ENCODE measurements at places on chromosomes 2 and 18.

DNA sequence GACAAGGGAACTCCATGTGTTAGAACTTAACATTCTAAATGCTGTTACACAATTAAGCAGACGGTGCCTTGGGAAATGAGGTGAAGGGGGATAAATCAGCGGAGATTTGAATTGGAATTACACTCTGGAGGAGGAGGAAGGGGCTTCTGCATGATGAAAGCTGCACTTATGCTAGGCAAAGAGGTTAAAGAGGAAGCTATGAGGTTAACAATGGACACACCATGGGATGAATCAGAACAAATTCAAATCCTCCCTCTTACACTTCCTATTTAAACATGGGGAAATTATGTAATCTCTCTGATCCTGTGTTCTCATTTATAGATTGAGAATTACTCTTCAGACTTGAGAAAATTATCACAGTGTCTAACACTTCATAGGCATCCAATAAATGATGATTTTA is 121.5 kb upstream of the SIX2 start:
- no peak for DNase-seq

GRCh38 chr2:67145851-67146250 is 251.3 kb upstream of the ETAA1 start:
- no peak for DNase-seq

- no peak for DNase-seq
Measured at GRCh38 chr18:45728336-45729010, 4.5 kb downstream of the SLC14A1 start.

DNA sequence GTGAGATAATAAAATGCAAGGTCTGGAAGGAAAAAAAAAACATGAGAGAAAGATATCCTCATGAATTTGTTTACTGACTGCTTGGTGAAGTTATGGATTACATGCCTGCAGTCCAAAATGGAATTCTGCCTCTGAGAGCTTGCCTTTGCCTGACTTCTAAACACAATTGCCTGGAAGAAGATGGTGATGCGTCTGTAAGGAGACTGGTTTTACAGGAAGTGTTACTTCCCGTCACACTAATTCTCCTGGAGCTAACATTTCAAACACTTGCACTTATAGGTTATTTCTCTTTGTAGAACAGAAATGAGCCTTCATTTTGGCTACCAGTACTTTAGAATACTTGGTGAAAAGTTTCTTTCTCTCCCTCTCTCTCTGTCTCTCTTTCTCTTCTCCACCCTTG is 884.3 kb downstream of the TSN start:
- no peak for DNase-seq

DNA sequence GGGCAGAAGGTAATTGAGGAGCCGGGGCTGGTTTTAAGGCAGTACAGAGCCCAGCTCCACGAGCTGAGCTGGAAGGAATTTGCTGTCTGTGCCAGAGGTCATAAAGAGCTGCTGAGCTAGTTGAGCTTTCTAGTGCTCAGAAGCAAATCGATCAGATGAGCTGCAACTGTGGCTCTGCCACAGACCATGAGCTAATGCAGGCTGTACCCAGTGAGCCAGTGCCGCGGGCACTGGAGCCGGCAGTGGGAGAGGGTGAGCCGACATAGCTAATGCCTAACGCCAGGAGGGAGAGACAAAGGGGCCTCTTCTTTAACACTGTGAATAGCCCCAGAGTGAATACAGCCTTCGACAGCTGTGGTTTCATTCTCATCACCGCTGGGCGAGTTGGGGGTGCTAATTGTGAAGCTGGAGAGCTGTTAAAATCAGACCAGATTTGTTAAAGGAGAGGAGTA is 410.1 kb upstream of the TCF4 start:
- no peak for DNase-seq

DNA sequence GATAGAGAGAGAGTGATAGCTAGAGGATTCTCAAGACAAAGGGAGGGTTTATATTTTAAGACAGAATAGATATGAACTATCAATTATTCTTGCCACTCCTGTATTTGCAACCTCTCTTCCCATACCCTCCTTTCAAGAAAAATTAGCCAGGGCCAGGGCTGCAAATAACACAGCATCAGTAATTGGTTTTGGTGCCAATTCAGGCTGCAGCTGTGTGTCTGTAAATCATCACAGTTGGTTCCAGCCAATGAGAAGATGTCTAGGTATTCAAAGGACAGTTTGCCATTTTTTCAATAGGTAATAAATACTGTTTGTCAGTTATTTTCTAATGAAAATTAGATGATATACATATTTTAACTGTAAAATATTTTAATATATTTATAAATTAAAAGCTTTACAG is 73.5 kb downstream of the WDPCP start:
- DNase-seq: no peak

DNA sequence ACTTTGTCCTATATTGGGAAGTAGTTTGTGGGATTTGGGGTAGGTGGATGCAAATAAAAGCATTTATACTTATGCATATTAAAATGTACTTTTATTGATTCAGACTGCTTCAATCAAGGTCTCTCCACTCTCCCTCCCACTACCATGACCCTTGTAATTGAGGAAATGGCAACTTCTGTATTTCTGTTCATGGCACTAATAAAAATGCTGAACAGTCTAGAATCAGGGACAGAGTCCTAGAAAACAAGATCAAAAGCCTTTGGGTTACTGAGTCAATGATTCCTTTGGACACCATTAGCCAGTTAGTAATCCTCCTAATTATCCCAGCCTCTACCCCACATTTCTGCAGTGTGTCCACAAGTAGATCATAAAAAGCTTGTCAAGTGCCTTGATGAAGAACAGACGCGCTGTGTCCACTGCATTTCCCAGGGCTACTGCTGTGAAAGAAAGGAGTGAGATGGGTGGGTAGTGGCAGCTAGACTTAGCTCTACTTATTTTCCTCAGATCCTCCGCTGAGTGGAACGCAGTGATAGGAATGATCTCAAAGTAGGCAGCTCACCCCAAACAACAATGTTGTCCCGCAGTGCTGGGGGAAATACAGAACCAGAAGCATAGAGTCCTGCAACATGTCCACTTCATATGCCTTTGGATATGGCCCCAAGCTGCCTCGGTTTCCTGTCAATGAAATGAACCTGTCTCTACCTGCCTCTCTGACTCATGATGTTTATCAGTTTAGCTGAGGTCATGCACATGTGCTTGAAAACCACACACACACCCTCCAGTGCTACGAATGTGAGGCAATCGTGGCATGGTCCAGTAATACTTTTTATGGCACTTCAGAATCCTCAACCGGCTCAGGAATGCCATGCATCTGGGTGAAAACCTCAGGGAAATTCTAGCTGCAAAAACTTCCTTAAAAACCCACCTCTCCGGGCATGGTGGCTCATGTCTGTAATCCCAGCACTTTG is 115.5 kb downstream of the COL6A3 start:
- DNase-seq: no peak

DNA sequence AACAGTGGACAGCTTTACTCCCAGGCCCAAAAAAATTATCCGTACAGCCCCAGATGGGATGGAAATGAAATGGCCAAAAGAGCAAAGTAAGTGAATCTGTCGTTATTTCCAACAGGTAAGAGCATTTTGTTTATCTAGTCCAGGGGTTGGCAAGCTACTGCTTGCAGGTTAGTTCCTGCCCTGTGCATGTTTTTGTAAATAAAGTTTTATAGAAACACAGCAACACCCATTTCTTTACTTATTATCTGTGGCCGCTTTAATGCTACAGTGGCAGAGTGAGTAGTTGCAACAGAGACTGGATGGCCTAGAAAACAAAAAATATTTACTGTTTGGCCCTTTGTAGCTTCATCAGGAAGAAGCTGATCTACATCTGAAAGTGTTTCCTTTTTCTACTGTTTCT is 94.3 kb upstream of the FOSL2 start:
- no peak for DNase-seq

DNA sequence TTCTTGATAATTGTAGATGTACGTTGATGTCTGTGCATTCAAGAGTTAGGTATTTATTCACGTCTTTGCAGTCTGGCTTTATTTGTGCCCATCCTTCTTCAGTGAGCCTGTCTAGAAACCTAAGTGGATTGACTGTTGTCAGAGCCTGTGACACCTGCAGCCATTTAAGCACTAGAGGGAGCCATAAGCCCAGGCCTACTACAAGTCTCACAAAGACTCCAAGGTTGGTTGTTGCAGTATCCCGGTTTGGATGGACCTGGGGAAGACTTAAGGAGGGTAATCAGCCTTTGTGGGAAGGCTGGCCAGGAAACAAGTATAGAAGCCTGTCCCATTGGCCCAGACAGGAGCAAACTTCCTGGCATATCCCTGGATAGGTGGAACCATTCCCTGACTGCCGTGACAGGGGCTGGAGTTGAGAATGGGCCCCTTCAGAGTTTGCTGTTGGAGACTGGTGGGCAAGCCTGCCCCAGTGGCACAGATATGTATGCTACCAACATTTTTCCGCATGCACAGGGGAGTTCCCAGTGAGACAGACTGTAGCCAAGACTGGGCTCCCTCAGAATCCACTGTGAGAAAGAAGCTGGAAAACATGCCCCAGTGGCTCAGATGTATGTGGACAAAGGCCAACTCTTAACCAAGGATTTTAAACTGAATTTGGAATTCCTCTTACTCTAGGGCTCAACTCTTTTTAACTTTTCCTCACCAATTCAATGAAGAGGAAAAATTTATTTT is 9.3 kb upstream of the LRRC30 start:
- DNase-seq: no peak

DNA sequence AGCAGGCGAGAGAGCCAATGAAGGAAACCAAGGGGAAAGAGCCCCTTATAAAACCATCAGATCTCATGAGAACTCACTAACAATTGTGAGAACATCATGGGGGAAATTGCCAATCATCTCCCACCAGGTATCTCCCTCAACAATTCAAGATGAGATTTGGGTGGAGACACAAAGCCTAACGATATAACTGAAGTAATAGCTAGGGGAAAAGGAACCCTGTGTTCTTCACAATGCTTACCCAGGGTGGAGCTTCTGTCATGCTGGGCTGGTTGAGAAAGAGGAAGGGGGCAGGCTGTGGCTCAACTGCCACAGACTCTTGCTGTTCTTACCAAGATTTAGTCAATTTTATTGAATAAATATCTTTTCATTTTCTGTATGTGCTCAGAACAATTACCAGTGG is 392.1 kb upstream of the HS6ST1 start:
- no peak for DNase-seq

- DNase-seq: no peak
Measured at GRCh38 chr2:27408601-27409320, 630 bp downstream of the PPM1G start.

DNA sequence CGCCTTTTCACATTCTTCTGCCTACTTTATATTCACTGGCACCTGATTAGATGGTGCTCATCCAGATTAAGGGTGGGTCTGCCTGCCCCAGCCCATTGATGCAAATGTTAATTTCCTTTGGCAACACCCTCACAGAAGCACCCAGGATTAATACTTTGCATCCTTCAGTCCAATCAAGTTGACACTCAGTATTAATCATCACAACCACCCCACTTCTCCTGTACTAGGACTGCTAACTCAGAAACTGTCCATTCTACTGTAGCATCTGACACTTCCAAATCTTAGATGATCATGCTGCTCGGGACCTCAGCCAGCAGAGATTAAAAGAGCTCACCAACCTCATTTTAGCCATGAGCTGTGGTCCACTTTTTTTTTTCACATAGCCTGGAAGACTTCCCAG is 268.5 kb downstream of the SATB2 start:
- no peak for DNase-seq

DNA sequence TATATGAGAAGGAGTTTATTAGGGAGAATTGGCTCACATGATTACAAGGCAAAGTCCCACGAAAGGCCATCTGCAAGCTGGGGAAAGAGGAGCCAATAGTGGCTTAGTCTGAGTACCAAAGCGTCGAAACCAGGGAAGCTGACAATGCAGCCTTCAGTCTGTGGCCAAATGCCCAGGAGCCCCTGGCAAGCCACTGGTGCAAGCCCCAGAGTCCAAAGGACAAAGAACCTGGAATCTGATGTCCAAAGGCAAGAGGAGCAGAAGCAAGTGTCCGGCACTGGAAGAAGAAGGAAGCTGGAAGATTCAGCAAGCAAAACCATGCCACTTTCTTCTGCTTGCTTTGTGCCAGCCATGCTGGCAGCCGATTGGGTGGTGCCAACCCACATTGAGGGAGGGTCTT is 74.3 kb upstream of the NPAS2 start:
- DNase-seq: no peak

GRCh38 chr2:26061539-26061938 is 27.7 kb downstream of the RAB10 start:
- no peak for DNase-seq

- DNase-seq: no peak
Measured at GRCh38 chr18:58828399-58829121, 36.1 kb upstream of the ZNF532 start.

DNA sequence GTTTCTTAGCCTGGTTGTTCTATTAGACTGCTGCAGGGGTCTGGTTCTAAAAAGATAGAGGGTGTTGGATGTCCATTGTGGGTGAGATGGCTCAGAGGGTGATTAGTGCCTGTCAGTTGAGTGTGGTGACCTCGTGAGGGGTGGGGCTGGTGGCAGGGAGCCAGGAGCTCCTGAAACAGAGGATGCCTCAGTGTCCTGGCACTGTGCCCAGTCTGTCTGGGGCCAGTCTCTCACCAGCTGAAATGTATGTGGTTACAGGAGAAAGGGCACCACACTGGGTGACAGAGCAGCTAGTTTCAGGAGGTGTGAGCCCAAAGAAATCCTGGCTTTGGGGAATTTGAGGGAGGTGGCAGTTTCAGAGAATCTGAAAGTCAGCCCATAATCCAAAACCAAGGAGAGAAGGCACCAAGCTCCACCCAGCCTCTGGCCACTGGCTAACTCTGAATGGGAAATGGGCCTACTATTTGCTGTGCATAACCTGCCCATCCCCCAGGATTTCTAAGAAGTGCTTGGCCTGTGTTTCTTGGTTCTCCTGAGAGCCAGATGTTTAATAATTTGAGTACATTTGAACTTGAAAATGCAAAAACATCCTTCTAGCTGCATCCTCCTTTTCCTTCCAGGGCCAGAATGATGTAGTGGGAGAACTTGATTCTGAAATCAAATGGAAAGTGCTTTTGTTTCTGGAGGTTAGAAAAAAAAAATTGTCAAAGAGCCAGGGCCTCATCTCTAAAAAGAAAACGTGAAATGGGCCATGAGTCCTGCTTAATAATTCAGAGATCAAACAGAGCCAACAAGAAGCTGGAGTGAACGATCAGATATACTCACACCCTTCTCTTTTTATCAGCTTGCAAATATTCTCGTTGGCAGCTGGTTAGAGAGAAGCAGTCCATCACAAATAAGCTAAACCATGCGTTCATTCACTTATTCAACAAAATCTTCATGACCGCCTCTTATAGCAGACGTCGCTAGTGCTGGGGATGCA is 92.3 kb downstream of the B3GNT2 start:
- no peak for DNase-seq

DNA sequence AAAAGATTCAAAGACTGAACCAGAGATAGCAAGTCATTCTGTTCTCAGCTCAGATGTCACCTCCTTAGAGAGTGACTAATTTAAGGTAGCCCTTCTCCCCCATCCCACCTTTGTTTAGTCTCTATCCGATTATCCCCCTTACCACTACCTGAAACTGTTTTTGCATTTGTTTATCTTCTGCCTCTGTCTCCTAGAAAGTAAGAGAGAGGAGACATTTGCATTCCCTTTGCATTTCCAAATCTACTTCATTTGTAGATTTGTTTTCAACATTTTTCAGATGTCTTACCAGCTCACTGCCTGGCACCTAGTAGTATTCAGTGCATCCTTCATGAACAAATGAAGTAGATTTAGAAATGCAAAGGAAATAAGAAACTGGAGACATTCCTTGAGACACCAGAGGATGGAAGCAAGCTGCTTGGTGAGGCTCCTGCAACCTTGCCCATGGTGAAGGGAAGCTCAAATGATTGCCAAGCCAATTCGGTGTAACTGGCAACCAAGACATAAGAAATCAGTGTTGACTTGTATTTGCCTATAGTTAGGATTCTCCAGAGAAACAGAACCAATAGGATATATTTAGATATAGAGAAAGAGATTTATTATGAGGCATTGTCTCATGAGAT is 385.7 kb downstream of the STK39 start:
- DNase-seq: no peak

Measured in activated naive CD4-positive, alpha-beta T cell (primary cell).